ENCODE measurements at places on chromosomes 3 and 15. TPM values are rescaled to one million over a fixed set of nuclear protein-coding genes. Genes with fewer than 3 reads are reported as not detected.
A peak's percentile ranks its signal among the peaks of the same experiment; 100 is the strongest.

GRCh38 chr15:46576646-46577395, 942.0 kb downstream of the SQOR start:
- H3K27ac ChIP-seq, result no peak overlapping the region
- no peaks in the 10 kb centered on the region for H3K36me3 ChIP-seq
- no peak for DNase-seq
- H3K27me3 ChIP-seq, result no peaks in the 10 kb centered on the region
- H3K4me3 ChIP-seq, result no peak overlapping the region
- H3K4me1 ChIP-seq, result no peaks in the 10 kb centered on the region

DNA sequence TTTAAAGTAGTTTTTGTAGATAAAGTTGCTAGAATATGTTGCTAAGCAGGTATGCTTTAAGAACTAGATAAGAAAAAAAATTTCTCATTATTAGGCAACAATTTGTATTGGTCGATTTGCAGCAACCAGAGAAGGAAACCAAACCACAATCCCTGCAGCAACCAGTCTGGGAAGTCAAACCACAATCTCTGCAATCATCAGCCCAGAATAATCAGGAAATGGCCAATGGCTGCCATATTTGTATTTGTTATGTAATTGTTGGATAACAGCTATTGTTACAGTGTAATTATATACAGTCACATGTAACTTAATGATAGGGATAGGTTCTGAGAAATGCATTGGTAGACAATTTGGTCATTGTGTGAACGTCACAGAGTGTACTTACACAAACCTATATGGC, 23.6 kb downstream of the STXBP5L start:
- DNase-seq, result no peak
- no peaks in the 10 kb centered on the region for H3K36me3 ChIP-seq
- H3K4me3 ChIP-seq, result no peak overlapping the region
- H3K27me3 ChIP-seq, result no peaks in the 10 kb centered on the region
- no peak overlapping the region for H3K27ac ChIP-seq
- no peaks in the 10 kb centered on the region for H3K4me1 ChIP-seq

GRCh38 chr3:194053136-194053535, 82.8 kb upstream of the HES1 start:
- no peak for DNase-seq
- H3K36me3 ChIP-seq, result no peaks in the 10 kb centered on the region
- no peak overlapping the region for H3K4me3 ChIP-seq
- H3K27ac ChIP-seq, result no peak overlapping the region
- peaks cover 1% of the 10 kb centered on the region for H3K4me1 ChIP-seq
- no peaks in the 10 kb centered on the region for H3K27me3 ChIP-seq

- H3K4me1 ChIP-seq, result no peaks in the 10 kb centered on the region
- H3K4me3 ChIP-seq, result no peak overlapping the region
- H3K27ac ChIP-seq, result no peak overlapping the region
- H3K36me3 ChIP-seq, result no peaks in the 10 kb centered on the region
- no peaks in the 10 kb centered on the region for H3K27me3 ChIP-seq
- DNase-seq, result no peak
Observed at GRCh38 chr3:32606960-32607359, 36.3 kb upstream of the DYNC1LI1 start.

GRCh38 chr3:115990669-115991068, 367.4 kb downstream of the GAP43 start:
- no peak for DNase-seq
- no peaks in the 10 kb centered on the region for H3K27me3 ChIP-seq
- H3K4me1 ChIP-seq, result no peaks in the 10 kb centered on the region
- no peaks in the 10 kb centered on the region for H3K36me3 ChIP-seq

DNA sequence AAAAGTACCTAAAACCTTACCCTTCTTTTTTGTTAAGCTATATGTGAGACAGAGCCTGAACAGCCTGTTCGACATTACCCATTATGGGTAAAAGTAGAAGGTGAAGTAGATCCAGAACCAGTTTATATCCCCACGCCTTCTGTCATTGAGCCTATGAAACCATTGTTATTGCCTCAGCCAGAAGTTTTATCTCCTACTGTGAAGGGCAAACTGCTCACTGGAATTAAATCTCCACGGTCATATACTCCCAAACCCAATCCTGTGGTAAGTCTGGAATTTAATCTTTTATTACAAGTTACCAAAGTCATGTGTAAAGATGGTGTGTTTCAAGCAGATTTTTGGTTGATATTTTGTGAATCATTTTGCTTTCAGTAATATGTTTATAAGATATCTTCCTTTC, 47.1 kb upstream of the MAPKBP1 start:
- H3K36me3 ChIP-seq, result no peaks in the 10 kb centered on the region
- H3K27ac ChIP-seq, result no peak overlapping the region
- no peaks in the 10 kb centered on the region for H3K27me3 ChIP-seq
- DNase-seq, result no peak

DNA sequence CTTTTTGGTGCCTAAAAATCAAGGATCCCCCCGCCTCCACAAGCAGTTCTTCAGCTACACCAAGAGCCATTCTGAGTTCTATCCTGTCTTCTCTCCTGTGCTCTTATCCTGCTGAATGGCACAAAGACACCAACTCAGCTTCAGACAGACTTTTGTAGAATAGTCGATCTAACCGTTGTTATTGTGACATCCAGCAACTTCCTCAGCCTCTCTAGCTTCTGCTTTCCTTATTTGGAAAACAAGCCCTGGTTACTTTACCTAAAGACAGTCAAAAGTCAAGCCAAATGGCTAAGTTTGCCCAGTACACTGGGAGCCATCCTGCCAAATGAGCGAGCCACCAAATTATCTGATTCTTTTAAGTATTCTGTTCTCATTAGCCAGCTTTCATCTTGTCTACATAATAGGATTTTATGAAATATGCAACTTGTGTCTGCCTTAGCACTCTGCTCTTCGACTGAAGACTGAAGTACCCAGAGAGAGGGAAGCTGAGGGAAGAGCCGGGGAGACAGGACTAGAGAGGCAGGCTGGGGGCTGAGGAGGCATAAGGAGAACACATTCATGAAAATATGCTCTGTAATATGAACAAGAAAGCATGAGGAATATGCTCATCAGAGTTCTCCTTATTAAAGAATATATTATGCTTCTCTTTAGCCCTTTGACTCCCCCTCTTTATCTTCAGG, 35.1 kb downstream of the LYZL4 start:
- no peak overlapping the region for H3K27ac ChIP-seq
- no peak overlapping the region for H3K4me3 ChIP-seq
- no peaks in the 10 kb centered on the region for H3K4me1 ChIP-seq
- no peak for DNase-seq
- no peaks in the 10 kb centered on the region for H3K36me3 ChIP-seq

DNA sequence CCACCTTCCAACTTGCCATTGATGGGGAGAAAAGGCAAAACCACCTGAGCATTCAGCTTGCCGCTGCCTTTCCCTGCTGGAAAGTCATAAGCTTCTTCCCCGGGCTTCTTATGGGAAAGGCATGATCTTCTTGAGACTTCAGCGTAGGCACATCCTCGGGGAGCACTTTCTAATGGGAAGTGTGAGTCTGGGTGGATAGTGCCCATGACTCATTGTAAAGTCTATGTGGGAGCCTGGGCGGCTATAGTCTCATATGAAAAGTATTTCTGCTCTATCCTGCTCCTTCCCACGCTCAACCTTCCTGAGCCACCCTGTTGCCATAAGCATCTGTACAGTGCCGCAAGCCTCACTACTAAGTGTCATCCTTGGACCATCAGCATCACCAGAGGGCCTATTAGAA, 309.9 kb upstream of the THBS1 start:
- H3K27me3 ChIP-seq, result no peaks in the 10 kb centered on the region
- DNase-seq, result no peak
- H3K4me1 ChIP-seq, result no peaks in the 10 kb centered on the region
- H3K4me3 ChIP-seq, result no peak overlapping the region

GRCh38 chr3:104178680-104179079, 1188.0 kb upstream of the ALCAM start:
- no peak for DNase-seq
- H3K27me3 ChIP-seq, result no peaks in the 10 kb centered on the region
- H3K27ac ChIP-seq, result no peak overlapping the region
- H3K4me3 ChIP-seq, result no peak overlapping the region
- no peaks in the 10 kb centered on the region for H3K4me1 ChIP-seq
- H3K36me3 ChIP-seq, result no peaks in the 10 kb centered on the region

- no peak overlapping the region for H3K4me3 ChIP-seq
- no peaks in the 10 kb centered on the region for H3K36me3 ChIP-seq
- no peak for DNase-seq
- peaks cover 2% of the 10 kb centered on the region for H3K4me1 ChIP-seq
- H3K27me3 ChIP-seq, result no peaks in the 10 kb centered on the region
Observed at GRCh38 chr15:77001351-77001750, 6.4 kb downstream of the PSTPIP1 start.

DNA sequence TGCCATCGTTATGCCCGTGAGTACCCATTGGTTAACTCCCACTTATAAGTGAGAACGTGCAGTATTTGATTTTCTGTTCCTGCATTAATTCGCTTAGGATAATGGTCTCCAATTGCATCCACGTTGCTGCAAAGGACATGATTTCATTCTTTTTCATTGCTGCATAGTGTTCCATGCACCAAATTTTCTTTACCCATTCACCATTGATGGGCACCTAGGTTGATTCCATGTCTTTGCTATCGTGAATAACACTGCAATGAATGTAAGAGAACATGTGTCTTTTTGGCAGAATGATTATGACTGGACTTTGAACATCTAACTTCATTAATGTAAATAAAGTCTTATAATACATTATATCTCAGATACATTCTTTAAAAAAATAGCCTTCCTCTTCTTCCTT, 169.6 kb upstream of the CDIN1 start:
- DNase-seq, result no peak
- peaks cover 3% of the 10 kb centered on the region for H3K4me1 ChIP-seq
- no peak overlapping the region for H3K27ac ChIP-seq
- H3K4me3 ChIP-seq, result no peak overlapping the region
- H3K27me3 ChIP-seq, result no peaks in the 10 kb centered on the region

GRCh38 chr3:24686808-24687207, 192.2 kb upstream of the THRB start:
- H3K27me3 ChIP-seq, result no peaks in the 10 kb centered on the region
- H3K4me3 ChIP-seq, result no peak overlapping the region
- DNase-seq, result no peak
- no peak overlapping the region for H3K27ac ChIP-seq
- H3K4me1 ChIP-seq, result no peaks in the 10 kb centered on the region

- no peak for DNase-seq
- H3K4me1 ChIP-seq, result peaks cover 5% of the 10 kb centered on the region
- H3K27ac ChIP-seq, result no peak overlapping the region
- no peaks in the 10 kb centered on the region for H3K27me3 ChIP-seq
- H3K4me3 ChIP-seq, result no peak overlapping the region
Observed at GRCh38 chr15:76973362-76973743, 21.6 kb upstream of the PSTPIP1 start.

DNA sequence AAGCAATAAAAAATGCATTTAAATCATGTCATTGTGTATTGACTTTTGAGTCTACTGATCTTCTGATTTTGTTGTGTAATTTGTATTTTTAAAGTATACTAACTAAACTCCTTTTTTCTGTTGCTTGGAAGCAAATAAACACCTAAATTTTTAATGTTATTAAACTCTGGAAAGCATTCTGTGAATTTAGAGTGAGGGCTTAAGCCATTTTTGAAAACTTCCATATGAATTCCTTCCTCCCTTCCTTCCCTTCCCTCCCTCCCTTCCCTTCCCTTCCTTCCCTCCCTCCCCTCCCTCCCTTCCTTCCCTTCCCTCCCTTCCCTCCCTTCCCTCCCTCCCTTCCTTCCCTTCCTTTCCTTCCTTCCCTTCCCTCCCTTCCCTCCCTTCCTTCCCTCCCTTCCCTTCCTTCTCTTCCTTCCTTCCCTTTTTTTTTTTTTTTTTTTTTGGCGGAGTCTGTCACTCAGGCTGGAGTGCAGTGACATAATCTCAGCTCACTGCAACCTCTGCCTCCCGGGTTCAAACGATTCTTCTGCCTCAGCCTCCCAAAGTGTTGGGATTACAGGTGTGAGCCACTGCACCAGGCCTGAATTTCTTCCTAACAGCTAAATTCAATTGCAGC, 56.6 kb upstream of the SENP5 start:
- H3K36me3 ChIP-seq, result no peaks in the 10 kb centered on the region
- no peaks in the 10 kb centered on the region for H3K4me1 ChIP-seq
- no peaks in the 10 kb centered on the region for H3K27me3 ChIP-seq
- H3K27ac ChIP-seq, result no peak overlapping the region
- no peak overlapping the region for H3K4me3 ChIP-seq

- H3K4me1 ChIP-seq, result peaks cover 14% of the 10 kb centered on the region
- H3K27me3 ChIP-seq, result no peaks in the 10 kb centered on the region
- H3K36me3 ChIP-seq, result no peaks in the 10 kb centered on the region
- H3K27ac ChIP-seq, result no peak overlapping the region
Observed at GRCh38 chr3:53243165-53243564, 12.7 kb downstream of the TKT start.

- H3K4me3 ChIP-seq, result peak overlapping the region; percentile 3
- H3K4me1 ChIP-seq, result peaks cover 10% of the 10 kb centered on the region
- DNase-seq, result peak; percentile 69
- peak overlapping the region; percentile 63 for H3K27ac ChIP-seq
Observed at GRCh38 chr15:45637552-45638033, 2.8 kb downstream of the SQOR start.

GRCh38 chr3:17399586-17399985, 342.8 kb downstream of the TBC1D5 start:
- no peak overlapping the region for H3K27ac ChIP-seq
- no peak for DNase-seq
- H3K4me1 ChIP-seq, result no peaks in the 10 kb centered on the region
- H3K27me3 ChIP-seq, result no peaks in the 10 kb centered on the region
- no peak overlapping the region for H3K4me3 ChIP-seq

DNA sequence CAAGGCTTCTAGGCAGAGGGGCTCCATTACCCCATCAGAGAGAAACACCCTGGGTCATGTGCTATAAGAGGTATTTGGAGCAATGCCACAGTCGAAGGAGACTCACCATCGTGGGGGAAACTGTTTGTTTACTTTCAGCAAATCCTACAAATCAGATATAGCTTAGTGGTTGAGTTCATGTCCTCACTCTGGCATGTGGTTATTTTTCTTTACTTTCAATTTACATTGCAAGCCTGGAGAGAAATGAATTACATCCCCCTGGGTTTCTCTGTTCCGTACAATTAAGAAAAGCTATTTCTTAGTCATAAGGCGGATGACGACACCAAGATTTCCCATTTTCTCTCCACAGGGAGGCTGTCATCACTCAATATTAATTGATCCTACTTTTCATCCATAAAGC, 36.9 kb downstream of the RFTN1 start:
- H3K27me3 ChIP-seq, result no peaks in the 10 kb centered on the region
- H3K4me1 ChIP-seq, result peaks cover 1% of the 10 kb centered on the region
- H3K27ac ChIP-seq, result no peak overlapping the region
- no peak overlapping the region for H3K4me3 ChIP-seq
- no peaks in the 10 kb centered on the region for H3K36me3 ChIP-seq

- no peaks in the 10 kb centered on the region for H3K36me3 ChIP-seq
- no peaks in the 10 kb centered on the region for H3K27me3 ChIP-seq
- H3K4me3 ChIP-seq, result peak overlapping the region; percentile 85
- DNase-seq, result no peak
Observed at GRCh38 chr3:168096210-168096652, 507 bp upstream of the GOLIM4 start.

- peaks cover 7% of the 10 kb centered on the region for H3K4me1 ChIP-seq
- no peaks in the 10 kb centered on the region for H3K36me3 ChIP-seq
- no peaks in the 10 kb centered on the region for H3K27me3 ChIP-seq
Observed at GRCh38 chr3:192866804-192867203, 50.9 kb downstream of the MB21D2 start.

Gene CAPN7
- total RNA-seq, result 51.7 TPM

Gene CCR8
- total RNA-seq, result not detected

Gene CCDC191
- 7.9 TPM for total RNA-seq

Gene CCPG1
- total RNA-seq, result 41.9 TPM

Gene IQSEC1
- total RNA-seq, result 49.1 TPM

Data from ovary (tissue), 10 donors.